Stimulated activated CD8-positive, alpha-beta memory T cell treated with anti-CD3 and anti-CD28 coated beads, Interleukin-15, amount 100 ng/mL, for 4 hours (primary cell): ENCODE measurements at places on chromosomes 13 and 19.

GRCh38 chr13:44667943-44668342, 91.8 kb upstream of the TSC22D1 start:
- DNase-seq: no peak

DNA sequence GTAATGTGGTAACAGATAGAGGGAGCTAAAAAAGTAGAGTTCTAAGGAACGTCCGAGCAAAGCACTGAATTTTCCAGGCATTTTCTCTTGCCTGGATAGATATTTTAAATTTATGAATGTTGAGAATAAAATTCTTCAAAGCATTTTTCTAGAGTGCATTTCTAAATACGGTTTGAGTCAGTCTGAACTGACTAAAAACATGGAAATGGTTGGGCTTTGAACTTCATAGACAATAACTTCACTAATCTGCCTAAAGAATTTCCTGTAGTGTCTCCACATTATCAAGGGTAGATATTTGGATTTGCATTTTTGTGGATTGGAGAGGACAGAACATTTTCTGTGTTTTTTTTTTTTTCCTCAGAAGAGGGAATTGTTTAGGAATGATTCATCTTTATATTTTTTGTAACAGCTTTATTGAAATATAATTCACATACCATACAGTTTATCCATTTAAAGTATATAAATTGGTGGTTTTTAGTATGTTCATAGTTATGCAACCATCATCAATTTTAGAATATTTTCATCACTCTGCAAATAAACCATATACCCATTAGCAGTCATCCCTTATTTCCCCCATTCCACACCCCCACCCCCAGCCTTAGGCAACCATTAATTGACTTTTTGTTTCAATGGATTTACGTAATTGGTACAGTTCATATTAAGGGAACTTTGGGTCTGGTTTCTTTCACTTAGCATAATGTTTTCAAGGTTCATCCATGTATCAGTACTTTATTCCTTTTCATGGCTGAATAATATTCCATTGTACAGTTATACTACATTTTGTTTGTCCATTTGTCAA, 20.7 kb downstream of the GARRE1 start:
- no peak for DNase-seq

DNA sequence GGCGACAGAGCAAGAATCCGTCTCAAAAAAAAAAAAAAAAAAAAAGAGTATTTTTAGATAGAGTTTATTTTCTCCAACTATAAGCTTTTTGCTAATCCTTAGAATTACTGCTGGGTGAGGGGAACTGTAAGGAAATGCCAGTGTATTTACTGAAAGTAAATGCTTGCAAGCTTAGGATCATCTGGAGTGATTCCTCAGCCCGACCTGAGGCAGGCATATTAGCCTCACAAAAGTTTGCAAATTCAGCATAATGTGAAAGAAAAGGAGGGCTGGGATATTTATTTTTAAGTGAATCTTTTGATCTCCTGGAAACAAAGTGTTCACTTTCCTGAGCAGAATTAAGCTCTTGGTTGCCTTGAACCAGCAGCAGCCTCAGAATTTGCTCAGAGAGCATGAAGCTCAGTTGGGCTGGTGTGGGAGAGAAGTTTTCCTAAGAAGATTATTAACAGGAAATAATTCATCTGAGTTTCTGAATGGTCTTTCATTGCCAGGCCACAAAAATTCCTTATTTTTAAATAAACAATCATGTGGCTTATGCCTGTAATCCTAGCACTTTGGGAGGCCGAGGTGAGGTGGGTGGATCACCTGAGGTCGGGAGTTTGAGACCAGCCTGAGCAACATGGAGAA, 24.7 kb upstream of the SPATA13 start:
- DNase-seq: no peak

DNA sequence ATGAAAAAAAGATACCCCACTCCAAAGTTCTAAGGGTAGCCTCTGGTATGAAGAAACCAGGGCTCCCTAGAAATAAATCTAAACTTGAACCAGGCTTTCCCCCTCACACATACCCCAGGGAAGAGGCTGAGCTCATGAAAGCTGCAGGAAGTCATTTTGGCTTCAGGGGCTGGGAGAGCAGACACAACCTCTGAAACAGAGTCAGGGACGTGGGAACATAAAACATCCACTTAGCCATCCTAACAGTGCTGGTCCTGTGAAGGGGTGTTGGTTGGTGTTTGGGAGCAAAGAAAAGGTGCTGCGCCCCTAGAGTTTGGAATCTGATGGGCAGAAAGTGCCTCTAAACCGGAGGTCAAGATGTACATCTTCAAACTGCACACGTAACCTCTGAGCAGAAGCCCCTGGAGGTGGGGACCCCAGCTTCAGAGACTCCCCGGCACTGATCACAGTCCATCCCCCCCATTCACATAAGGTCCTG, 15.8 kb downstream of the RAB3D start:
- no peak for DNase-seq

GRCh38 chr13:76350399-76350798, 535.8 kb downstream of the KCTD12 start:
- no peak for DNase-seq

GRCh38 chr13:85825454-85825853, 26.2 kb upstream of the SLITRK6 start:
- DNase-seq: no peak

- no peak for DNase-seq
Measured at GRCh38 chr13:89852570-89852969, 1494.9 kb upstream of the MIR17HG start.

DNA sequence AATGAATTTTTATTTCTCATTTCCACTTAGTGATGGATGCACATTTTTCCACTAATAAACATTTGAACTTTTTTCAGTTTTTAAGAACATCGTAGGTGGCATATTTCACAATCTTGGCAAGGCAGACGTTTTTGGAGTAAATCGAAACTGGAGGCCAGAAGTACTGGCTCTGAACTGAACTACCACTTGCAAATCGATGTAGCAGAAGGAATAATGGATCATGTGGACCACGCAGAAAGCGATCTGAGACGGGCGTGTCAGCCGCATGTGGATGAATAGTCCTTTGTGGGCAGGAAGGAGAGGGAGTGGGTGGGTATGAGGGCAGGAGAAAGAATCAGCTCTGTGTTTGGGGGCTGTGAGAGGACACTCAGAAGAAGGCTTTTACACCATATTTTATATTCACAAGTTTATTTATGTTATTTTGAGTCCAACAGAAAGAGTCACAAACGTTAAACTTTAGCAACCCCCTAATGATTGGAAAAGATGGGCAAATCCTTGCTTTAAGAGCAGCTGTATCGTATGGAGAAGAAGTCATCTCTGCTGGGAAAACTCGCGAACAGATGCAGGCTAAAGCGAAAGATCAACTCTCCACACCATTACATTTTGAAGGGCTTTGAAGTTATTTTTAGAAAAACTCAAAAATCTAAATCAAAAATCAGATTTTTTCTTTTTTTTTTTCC, 90.5 kb downstream of the COL4A2 start:
- DNase-seq: no peak

GRCh38 chr13:72125561-72125960, 258.6 kb upstream of the DACH1 start:
- no peak for DNase-seq

- no peak for DNase-seq
Measured at GRCh38 chr19:27792576-27793127, 1420.3 kb downstream of the UQCRFS1 start.

DNA sequence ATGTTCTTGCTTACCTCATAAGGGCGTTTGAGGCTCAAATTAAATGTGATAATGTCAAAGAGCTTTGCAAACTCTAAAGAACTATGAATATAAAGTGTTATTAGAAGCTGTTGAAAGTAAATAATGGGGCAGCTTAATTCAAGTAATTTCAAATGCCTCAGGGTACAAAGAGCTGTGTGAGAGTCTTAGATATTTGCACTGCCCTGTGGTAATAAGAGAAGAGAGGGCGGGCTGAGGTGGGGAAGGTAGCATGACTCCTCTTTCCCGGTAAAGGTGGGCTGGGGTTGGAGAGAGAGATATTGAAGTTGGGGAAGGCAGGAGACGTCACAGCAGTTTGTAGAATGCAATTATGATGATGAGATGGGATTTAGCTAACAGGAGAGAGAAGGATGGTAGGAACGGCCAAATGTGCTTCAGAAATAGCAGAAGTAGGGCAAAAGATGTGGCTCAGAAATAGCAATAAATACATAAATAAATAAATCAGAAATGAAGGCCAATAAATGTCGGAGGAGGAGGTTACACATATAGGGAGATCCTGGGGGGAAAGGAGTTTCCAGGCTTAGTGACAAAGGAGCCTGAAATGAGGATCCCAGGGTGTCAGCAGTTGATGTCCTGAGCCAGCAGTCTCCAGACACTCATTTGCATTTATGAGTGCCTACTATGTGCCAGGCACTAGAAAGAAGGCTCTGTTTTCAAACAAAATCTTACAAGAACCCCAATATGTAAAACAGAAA, 35.7 kb upstream of the RCBTB2 start:
- DNase-seq: no peak

DNA sequence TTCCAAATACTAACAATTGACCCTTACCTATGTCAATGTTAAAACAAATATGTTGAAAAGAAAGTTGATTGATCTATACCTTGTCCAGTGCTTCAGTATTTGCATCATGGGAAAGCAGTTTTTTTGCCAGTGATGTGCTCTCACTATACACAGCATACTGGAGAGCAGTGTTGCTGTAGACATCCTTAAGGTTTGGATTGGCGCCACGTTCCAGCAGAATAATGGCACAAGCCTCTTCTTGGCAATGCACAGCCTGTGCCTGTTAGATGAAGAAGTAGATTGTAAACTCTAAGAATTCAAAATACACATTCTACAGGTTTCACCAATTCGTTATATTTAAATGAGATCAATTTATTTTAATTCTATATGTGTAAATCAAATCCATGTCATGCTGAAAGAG, 43.9 kb upstream of the C1QTNF9B start:
- DNase-seq: no peak

- no peak for DNase-seq
Measured at GRCh38 chr13:46934749-46935148, 37.9 kb upstream of the HTR2A start.

DNA sequence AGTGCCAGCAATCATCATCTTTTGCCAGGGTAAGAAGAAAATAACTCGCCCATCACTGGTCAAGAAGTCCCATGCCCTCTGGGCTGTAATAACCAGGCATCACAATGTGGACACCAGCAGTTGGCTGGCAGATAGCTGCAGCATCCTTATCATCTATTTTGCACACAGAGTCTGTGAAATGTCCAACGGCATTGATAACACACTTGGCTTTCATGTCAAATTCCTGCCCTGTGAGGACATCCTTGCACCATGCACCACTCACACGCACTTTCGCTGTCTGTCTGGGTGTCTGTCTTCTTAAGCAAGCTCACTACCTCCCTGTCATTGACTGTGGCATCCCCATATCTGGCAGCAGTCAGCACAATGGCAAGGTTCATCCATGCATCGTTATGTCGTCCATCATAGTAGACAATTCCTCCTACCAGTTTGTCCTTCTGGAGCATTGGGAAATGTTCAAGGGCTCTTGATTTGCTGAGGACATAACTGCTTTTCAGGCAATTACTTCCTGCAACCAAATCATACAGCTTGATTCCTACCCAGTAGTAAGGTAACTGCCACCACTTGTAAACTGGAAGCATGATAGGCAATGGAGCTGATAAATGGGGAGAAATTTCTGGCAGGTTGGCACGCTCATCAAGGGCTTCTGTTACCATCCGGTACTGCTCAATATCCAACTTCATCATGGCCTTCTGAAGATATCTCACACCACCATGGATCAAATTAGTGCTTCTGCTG, 6.8 kb upstream of the ZSCAN5A start:
- DNase-seq: no peak

GRCh38 chr13:109163037-109163379, 533.6 kb downstream of the MYO16 start:
- DNase-seq: no peak

DNA sequence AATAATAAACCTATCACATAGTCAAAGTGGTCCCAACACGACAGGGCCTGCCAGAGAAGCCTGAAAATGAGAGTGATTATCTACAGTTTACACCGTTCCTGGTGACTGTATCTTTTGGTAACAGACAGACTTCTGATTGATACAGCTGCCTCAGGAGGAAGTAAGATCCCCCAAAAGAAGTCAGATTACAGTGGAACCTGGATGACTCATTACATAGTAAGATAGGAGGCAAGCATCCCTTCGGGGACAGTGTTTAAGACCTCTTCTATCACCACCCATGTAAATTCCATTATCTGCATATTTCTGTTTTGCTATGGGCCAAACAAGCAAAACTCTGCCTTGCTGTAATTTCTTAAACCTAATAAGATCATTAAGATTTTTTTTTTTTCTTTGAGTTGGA, 44.0 kb upstream of the FLT1 start:
- no peak for DNase-seq

DNA sequence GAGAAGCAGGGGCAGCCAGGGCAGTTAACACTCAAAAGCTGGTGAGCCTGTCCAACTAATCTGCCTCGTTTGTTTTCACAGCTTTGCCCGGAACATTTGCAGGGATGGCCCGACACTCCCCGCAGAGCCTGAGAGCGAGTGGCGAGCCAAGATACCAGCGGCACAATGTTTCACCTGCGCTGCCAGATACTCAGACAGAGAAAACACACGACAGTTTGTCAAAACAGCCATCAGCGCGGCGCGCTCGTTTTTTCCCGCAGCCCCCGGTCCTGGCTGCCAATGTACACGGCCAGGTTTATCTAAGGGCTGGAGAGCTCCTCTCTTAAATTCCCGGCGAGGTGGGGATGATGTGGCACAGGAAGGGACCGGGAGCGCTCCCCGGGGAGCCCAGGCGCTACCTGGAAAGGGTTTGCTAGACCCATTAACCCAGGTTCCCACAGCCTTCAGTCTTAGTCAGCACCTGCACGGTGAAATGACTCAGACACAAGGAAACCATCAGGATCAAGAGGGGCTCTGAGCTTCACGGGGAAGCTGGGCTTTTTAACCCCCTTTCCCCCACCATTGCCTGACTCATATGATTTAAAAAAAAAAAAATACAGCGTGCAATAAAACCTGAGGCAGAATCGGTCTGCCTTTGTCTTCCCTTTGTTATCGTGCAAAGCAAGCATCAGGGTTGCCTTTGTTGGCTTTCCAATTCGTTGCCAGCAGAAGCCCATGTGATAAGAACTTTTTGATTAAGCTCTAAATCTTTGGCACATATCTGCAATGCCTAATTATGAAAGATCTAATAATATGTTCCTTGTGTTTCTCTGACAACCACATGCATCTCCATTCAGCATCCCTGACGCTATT, 186.2 kb downstream of the EFNB2 start:
- no peak for DNase-seq

DNA sequence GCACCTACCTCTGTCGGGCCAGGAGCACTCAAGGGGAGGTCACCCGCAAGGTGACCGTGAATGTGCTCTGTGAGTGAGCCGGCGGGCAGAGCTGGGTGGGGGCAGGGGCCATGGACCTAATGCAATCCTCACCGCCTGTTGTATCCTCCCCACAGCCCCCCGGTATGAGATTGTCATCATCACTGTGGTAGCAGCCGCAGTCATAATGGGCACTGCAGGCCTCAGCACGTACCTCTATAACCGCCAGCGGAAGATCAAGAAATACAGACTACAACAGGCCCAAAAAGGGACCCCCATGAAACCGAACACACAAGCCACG, 1.8 kb upstream of the ICAM4 start:
- no peak for DNase-seq

GRCh38 chr13:70964124-70964523, 855.9 kb upstream of the KLHL1 start:
- no peak for DNase-seq
